Lung (tissue), 17 donors: ENCODE measurements at places on chromosomes 2 and 18. TPM values are rescaled to one million over a fixed set of nuclear protein-coding genes. Genes with fewer than 3 reads are reported as not detected.

GRCh38 chr2:149877913-149878312, 290.3 kb upstream of the MMADHC start:
- no peak for DNase-seq

DNA sequence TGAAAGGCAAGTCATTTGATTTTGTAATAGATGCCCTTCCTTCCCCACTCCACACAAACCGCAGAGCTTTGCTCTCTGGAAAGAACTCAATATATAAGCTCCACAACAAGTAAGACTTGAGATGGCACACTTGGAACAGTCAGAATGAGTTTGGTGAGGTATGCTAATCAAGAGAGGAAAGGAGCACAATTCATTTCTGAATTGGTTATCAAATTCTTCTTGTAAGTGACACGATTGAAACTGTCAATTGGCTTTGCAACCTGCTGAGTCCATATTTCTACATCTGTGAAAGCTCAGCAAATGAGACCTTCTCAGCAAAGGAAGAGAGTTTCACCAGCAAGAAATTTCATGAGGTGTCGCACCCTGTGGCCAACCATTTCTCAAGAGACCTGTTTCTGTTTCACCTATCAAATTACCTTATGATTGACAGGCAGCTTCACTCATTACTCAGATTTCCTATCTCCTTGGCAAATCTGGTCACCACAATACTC, 19.1 kb downstream of the CTLA4 start:
- DNase-seq, result no peak

CXCR1 gene
- 6.4 TPM for total RNA-seq

DNA sequence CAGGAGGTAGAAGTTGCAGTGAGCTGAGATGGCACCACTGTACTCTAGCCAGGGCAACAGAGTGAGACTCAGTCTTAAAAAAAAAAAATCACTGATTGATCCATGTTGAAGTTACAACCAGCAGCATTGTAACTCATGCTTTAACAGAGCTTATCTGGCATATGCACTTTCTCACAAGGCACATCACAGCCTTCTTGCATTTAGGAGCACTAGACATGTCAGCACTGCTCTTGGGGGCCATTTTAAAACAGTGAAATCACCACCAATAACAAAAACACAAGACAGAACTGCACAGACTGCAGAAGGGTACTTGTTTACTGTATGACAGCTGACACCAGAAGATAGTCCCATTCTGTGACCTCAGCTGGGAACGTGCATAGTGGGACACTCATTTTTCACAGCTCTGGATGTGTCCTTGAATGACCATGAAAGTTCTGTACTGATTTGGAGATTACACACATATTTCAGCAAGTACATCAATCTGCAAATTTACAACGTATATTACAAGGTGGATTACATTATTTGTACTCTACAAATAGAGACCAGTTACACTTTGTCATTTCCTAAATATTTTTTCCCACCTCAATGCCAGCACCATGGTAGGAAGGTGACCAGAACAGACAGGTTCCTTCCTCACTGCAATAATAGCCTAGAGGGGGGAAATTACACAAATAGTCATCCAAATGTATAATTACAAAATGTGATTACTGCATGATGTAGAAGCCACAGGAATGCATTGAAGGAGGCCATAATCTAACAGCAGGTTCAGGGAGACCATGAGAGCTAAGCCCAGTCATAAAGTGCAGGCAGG, 35.1 kb downstream of the CCBE1 start:
- peak; percentile 59 for DNase-seq

- DNase-seq, result no peak
These were observed 61.0 kb downstream of the RBMS1 start for GRCh38 chr2:160432633-160433032.

- peak; percentile 38 for DNase-seq
These were observed 32.2 kb upstream of the RPE start for GRCh38 chr2:209970271-209970670.

DNA sequence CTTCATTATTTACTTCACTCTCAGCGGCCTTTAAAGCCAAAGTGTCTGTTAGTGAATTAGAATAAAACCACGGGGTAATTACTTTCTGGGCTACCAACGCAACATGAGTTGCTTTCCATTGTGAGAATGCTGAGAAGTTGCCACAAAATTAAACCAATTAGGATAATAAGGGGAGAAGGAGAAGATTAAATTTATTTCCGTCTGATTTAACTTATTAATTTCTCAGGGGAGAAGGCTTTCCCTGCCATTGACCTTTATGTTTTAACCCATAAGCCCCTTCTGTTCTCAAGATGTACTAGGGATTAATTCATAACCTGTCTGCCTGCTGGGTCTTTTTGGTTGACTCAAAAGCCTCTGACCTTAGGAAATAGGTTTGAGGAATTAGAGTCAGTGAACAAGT, 42.3 kb upstream of the IGFBP5 start:
- DNase-seq, result no peak

GRCh38 chr2:110674620-110675555, 3.0 kb downstream of the BUB1 start:
- DNase-seq, result peak; percentile 33

RAPGEF4 gene
- 33.5 TPM for total RNA-seq

DNA sequence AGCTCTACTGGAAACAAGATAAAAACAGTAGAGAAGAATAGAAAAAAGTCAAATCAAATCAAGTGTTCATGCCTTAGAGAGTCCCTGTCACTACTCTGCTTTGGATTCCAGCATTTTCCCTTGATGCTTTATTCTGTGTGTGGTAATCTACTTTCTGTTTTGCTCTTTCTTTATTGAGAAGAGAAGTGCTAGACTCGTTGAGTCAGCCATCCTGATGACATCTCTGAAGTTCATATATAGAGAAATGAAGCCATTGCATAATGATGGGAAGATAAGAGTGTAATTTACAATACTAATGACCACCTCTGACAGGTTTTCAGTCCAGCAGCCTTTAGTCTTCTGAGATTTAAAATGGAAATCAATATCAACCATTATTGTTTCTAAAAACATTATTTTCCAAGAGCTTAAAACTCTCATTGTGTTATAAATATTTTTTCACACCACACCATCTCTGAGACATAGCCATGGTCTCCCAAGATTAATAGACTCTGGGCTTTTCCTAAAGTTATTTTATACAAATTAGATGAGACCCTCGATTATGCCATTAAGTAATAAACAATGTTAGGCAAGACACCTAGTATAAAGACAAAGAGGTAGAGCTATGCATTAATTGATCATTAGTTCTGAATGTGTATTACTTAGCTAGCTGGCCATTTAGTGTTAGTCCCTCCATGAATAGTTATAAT, 679.0 kb upstream of the ACVR2A start:
- DNase-seq, result peak; percentile 3

- no peak for DNase-seq
These were observed 10.2 kb upstream of the LIMS2 start for GRCh38 chr2:127685410-127686080.

DNA sequence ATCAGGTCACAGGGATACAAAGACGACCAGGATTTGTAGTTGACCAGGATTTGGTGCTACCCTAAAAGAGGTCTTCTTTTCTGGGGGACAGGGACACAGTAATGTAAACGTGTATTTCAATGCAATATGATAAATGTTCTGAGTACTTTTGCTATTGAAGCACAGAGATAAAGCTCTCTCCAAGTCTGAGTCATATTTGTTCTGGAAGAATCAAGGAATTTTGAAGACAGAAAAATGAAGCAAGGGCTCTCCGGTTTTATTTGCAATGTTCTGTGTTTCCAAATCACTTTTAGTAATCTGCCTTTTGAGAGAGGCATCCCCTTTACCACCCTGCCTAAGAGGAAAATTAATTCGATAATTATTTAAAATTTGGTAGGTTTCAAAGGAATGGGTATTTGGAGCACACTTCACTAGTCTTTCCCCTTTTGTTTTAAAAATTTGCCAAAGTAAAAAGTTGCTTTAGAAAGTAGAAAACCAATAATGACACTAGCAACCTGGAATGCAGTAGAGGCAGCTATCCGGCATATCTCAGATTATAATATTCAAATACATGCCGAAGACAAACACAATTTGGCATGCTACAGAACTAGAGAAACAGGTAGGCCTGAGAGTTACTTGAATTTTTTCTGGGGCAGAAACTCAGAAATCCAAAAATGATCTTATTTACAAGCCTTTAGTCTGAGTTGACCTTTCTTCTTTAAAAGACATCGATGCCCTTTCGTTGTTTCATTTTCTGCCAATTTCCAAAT, 82.7 kb downstream of the MREG start:
- no peak for DNase-seq

GRCh38 chr2:2872713-2873449, 504.7 kb downstream of the EIPR1 start:
- no peak for DNase-seq

- DNase-seq, result peak; percentile 92
These were observed 286.7 kb upstream of the VRK2 start for GRCh38 chr2:57759822-57760300.

DNA sequence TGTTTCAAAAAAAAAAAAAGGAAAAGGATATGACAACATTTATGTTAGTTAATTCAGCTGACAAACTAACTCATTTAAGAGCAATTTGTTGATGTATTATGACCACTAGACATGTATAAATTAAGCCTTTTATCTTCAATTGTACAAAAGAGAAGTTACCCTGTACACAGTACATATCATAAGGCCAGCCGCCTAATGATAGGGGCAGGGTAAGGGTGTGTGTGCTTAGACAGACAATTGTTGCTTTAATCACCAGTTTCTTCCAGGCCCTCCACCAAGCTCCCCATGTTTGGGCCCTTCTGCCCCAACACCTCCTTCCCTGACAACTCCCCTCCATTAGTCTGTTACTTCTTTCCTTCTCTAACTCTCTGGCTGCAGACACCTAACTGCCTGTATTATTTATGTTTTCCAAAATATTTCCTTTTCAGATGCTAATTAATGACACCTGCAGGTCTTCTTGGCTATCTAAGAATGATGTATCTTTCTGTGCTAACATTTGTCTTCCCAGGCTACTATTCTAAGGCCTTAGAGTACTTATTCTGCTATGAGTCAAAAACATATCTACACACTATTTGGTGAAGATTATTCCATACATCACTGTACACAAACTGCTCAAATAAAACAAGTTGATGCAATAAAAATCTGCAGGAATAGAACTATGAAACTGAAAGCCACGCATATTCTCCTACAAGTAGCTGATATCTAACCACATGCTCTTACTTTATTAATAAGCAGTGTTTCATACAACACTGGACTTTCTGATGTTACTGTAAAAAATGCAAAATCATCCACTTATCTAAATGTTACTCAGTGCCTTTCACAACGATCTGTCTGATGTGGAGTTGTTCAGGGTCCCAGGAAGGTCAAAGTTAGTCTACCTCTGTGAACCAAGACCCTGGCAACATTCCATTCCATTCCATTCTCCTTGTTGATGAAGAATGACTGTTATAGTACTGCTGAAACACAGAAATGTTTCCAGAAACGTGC, 26.4 kb downstream of the TMEM131 start:
- no peak for DNase-seq

DNA sequence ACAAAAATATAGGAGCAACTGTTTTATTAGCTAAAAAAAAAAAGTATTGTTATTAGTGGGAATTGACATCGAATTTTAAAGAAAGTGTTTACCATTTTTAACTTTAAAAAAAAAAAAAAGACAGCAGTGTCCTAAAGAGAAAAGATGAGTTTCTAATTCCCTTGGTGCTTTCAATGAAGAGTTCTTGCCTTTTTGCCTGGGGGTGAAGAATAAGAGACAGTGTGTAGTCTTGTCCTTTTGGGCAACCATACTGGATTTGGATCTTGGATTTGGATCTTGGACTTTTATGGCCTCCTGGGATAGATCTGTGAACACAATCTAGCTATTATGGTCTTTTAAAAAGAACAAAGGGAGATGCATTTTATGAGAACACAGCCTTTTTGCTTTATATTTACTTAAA, 60.2 kb upstream of the GLS start:
- DNase-seq, result no peak
